ENCODE measurements at places on chromosomes 1 and 21.

GRCh38 chr21:29185633-29186032 is 55.2 kb downstream of the MAP3K7CL start:
- DNase-seq = no peak

GRCh38 chr21:28587748-28588147 is 404.9 kb downstream of the LTN1 start:
- DNase-seq = no peak

DNA sequence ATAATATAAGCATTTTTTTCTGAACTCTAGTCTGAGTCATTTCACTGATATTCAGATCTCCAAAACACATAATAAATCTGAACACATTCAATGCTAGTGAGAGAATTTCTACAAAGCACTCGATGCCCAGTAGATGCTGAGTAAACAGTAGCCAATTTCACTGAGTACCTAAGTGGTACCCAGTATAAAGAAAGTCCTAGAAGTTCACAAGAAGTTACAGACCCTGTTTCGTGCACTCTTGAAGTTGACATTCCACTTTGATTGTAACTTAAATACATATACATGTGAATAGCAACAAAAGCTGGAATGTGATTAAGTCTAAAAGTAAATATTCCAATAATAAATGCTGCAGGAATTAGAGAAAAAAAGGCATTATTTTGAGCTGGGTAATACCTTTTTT is 33.2 kb upstream of the RGS2 start:
- DNase-seq = no peak

- no peak for DNase-seq
These were observed 47.1 kb upstream of the NEK2 start for GRCh38 chr1:211722277-211723175.

DNA sequence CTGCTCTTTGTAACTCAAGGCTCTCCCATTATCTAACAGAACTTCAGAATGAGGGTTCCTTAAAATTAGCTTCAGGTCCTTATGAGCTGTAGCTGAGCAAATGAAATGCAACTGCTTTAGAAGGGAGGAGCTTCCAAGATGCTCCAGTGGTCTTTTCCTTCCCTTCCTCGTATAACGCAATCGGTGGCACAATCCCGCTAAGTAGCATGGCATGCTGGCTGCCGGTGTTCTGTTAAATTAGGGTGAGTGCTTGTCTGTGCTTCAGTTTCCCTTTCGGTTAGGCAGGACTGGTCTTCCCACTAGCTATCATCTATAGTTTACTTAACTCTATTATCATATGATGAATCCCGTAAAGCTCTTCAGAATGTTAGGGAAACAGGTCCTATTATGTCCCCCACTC is 917 bp downstream of the KIAA0040 start:
- DNase-seq = no peak

DNA sequence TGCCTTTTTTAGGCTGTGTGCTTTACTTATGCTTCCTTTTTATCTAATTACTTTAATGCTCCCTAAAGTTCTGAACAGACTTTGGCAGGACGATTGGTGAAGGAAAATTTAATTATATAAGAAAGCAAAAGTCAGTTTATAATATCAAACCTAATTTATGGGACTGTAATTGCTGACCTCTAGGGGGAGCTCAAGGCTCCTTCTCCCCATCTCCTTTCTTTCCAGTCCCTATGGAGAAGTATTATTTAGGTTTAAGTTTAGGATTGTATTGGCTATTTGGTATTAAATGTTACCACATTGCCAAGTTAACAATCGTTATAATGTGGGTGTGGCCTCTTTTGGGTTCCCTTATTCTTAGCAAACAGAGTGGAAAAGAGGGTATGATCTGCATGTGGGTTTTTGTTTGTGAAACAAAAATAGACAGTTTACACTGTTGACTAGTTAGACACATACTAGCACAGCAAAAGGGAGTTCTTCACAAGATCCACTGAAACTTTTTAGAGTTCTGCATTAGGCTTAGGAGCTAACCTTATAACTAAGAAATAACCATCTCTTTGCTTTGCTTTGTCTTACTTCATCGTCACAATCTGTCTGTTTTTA is 48.2 kb upstream of the TNFSF4 start:
- no peak for DNase-seq

All from activated CD8-positive, alpha-beta memory T cell treated with anti-CD3 and anti-CD28 coated beads for 48 hours (primary cell).